ENCODE measurements at places on chromosomes 5 and 9.

GRCh38 chr5:163735069-163735468 is 229.7 kb downstream of the MAT2B start:
- DNase-seq = no peak

GRCh38 chr9:136337416-136338395 is 10.4 kb downstream of the GPSM1 start:
- no peak for DNase-seq

GRCh38 chr5:110854200-110854599 is 115.4 kb downstream of the SLC25A46 start:
- DNase-seq = no peak

DNA sequence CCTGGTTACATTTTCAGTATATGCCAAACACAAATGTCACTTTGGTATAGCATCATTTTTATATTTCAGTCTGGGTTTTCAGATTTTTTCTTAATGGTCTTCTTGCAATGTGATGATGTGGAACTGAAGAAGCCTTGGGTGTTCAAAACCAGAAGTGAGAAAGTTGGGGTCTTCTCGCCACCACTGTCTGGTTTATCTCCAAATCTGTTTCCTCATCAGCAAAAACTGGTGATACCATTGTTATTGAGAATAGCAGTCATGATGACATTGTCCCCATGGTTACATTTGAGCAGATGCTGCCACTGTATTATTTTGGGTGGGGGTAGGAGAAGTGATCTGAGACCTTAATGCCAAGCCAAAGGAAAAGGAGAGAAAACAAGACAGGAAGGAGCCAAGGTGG is 85.9 kb upstream of the MAP3K1 start:
- no peak for DNase-seq

Measured in NCI-H1048 (cell line).